ENCODE measurements at places on chromosomes 2 and 18. TPM values are rescaled to one million over a fixed set of nuclear protein-coding genes. Genes with fewer than 3 reads are reported as not detected.

GRCh38 chr2:74219846-74220486 is 21.6 kb downstream of the MTHFD2 start:
- no peak for DNase-seq

- DNase-seq, result no peak
Measured at GRCh38 chr2:231397011-231397927, 1.8 kb downstream of the B3GNT7 start.

GRCh38 chr2:28695245-28695647 is 56.4 kb upstream of the PPP1CB start:
- no peak for DNase-seq

GRCh38 chr2:105243961-105244360 is 2.4 kb downstream of the GPR45 start:
- no peak for DNase-seq

GRCh38 chr2:135124924-135125886 is 73.1 kb downstream of the RAB3GAP1 start:
- DNase-seq, result no peak

DNA sequence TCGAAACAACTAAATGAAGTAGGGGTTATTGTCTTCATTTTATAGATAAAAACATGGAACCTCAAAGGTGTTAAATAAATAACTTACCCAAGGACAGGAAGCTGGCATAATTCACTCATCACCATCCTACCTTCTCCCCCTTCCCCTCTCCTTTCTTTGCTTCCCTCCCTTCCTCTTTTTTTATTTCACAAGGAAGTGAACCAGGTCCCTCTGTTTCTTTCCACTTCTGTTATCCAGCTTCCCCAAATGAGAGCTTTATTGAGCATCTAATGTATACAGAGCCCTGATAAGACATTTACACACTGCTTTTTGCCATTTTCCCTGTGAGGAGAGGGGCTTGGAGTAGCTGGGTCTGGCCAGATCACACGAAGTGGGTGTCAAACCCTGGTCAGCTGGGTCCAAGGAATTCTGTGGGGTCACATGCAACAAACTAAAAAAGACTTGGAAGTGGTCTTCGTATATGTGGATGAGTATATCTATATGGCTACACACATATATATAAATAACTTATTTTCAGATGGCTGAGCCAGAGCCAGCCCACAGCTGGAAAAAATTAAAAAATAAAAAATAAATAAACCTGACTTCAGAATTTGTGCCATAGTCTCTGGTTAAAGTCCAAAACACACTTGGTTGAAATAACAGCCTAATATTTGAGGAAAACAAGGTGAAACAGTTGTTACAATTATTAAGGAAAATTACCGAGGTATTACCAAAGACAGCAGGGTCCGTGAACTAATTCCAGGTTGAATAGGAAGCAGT is 49.3 kb upstream of the FOSL2 start:
- DNase-seq, result no peak

DNA sequence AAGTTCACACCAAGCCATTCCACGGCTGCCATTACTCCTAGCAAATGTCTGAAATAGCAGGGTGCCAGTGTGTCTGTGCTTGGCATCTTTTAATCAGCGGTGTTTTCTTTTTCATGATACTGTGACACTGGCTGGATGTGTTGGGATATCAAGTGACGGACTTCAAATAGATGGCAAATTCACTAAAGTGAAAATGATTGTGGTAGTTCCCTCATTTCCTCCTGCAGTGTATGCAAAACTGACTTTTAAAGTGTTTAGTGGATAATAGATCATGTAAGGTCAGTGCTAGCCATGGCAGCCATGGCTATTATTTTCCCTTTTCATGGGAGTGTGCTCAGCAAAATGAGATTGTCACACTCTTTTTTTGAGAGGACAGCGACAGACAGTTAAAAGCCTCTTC is 261.5 kb upstream of the SIX3 start:
- DNase-seq, result no peak

DNA sequence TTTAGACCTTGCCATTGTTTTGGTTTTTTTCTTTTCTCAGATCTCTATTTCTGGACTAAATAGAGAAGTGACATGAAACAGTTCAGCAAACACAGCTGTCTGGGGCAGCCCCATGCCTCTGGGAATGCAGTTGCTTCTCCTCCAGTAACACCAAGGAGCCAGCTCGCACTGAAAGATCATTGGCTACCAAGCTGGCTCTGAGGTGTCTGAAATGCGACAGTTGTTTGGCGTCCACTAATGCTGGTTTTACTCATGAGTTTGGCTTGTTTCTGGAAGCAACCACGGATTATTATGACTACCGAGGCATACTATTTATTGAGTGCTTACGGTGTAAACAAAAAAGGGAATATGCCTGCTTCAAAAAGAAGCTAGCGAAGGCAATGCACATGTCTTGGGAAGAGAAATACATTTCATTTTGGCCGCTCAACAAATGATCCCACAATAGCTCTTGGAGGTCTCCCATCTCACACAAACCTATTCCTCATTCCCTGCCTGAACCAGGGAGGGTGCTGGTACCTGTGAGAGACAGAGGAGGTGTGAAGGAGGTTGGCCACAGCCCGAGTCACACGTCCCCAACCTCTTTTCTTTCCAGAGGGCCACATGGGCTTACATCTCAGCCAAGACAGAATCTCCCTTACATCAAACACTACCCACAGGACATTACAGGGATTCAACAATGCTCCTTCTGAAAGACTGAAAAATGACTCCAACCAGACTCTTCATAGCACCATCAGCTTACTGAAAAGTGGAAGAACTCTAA is 37.5 kb upstream of the NEB start:
- no peak for DNase-seq

GRCh38 chr18:8711736-8712135 is 6.4 kb downstream of the MTCL1 start:
- DNase-seq, result no peak

The CDKL4 gene
- 0.59 TPM for total RNA-seq

The CFAP210 gene
- not detected for total RNA-seq

The LMAN1 gene
- 167 TPM for total RNA-seq

The NFU1 gene
- 38.2 TPM for total RNA-seq

The INO80D gene
- total RNA-seq, result 8.7 TPM

Measured in pulmonary artery endothelial cell (primary cell).